ENCODE measurements at places on chromosomes 11 and 22. TPM values are rescaled to one million over a fixed set of nuclear protein-coding genes. Genes with fewer than 3 reads are reported as not detected.

SYT7 gene
- 7.1 TPM for polyA plus RNA-seq

MMP11 gene
- polyA plus RNA-seq: 18.7 TPM

RFPL2 gene
- polyA plus RNA-seq: 0.56 TPM

TSPAN32 gene
- 2.2 TPM for polyA plus RNA-seq

OTOG gene
- polyA plus RNA-seq: 0.30 TPM

APOL1 gene
- polyA plus RNA-seq: 13.7 TPM

SHANK3 gene
- 11.9 TPM for polyA plus RNA-seq

MYBPC3 gene
- polyA plus RNA-seq: not detected

PKDREJ gene
- 0.22 TPM for polyA plus RNA-seq

TSSK2 gene
- not detected for polyA plus RNA-seq

IGLL1 gene
- 1.4 TPM for polyA plus RNA-seq

UBE2L6 gene
- polyA plus RNA-seq: 46.1 TPM

SCUBE2 gene
- polyA plus RNA-seq: 7.9 TPM

KCNC1 gene
- 1.7 TPM for polyA plus RNA-seq

APOL2 gene
- 38.8 TPM for polyA plus RNA-seq

CCDC90B gene
- polyA plus RNA-seq: 79.4 TPM

ZP1 gene
- polyA plus RNA-seq: 0.22 TPM

APOA4 gene
- polyA plus RNA-seq: not detected

FAM181B gene
- 2.3 TPM for polyA plus RNA-seq

ANKK1 gene
- 0.17 TPM for polyA plus RNA-seq

MAPK8IP2 gene
- polyA plus RNA-seq: 0.87 TPM

OR5T3 gene
- polyA plus RNA-seq: not detected

CD3E gene
- 0.51 TPM for polyA plus RNA-seq

DEUP1 gene
- 0.91 TPM for polyA plus RNA-seq

LARGE2 gene
- 27.9 TPM for polyA plus RNA-seq

ARFGAP3 gene
- polyA plus RNA-seq: 44.3 TPM

OR5I1 gene
- polyA plus RNA-seq: not detected

KCNJ5 gene
- polyA plus RNA-seq: 4.8 TPM

ADM2 gene
- 4.2 TPM for polyA plus RNA-seq
